Activated CD4-positive, alpha-beta T cell treated with anti-CD3 and anti-CD28 coated beads, Interleukin-2, amount 50 U/mL, for 1 hour (primary cell): ENCODE measurements at places on chromosomes 2 and 18.

DNA sequence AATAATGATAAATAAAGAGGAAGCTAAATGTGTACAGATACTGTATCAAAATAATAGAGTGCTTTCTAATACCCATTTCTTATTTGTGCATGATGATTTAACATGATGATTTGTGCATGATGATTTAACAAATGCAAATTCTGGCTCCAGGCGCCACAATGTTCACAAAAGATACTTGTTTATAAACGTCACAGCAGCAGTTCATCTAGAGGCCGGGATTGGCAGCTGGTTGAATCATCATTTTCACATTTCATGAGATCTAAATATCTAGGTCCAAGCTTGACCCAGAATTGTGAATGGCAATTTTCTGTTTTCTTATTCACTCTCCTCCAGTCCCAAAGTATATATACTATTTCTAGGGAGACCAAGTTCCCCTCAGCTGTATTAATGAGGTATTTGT lies 322.0 kb downstream of the SUCLG1 start:
- DNase-seq = no peak

- no peak for DNase-seq
Measured at GRCh38 chr2:241788572-241788971, 11.9 kb downstream of the GAL3ST2 start.

DNA sequence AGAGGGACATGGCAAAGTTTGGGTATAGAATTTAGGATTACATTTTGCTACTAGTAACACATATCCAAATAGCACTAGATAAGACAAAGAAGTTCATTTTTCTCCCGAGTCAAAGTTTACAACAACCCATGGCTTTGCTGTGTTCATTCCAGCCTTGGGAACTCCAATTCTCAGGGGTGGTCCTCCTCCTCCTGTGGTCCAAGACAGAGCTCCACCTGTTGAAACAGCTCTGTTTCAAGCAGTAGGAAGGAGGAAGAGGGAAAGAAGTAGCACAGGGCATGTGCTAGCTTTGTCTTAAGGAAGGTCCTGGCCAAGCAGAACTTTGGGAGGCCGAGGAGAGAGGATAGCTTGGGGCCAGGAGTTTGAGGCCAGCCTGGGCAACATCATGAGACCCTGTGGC lies 113.8 kb upstream of the SIX2 start:
- DNase-seq = no peak

GRCh38 chr2:79292958-79293315 lies 133.4 kb upstream of the REG3A start:
- DNase-seq = no peak

DNA sequence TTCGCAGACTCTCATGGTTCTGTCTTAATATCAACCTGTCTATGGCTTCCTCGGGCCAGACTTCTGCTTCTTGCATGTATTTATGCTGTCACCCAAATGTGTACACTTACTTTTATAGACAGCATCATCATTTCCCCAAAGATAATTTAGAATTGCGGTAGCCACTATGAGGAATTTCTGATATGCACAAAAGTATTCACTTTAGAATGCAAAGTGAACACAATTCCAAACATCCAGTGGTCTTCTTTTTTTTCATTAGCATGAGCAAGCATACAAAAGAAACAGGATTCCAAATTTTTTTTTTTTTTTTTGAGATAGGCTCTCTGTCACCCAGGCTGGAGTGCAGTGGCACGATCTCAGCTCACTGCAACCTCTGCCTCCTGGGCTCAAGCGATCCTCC lies 21.0 kb upstream of the MCFD2 start:
- DNase-seq = no peak

GRCh38 chr18:25322806-25323205 lies 29.2 kb downstream of the ZNF521 start:
- DNase-seq = no peak

DNA sequence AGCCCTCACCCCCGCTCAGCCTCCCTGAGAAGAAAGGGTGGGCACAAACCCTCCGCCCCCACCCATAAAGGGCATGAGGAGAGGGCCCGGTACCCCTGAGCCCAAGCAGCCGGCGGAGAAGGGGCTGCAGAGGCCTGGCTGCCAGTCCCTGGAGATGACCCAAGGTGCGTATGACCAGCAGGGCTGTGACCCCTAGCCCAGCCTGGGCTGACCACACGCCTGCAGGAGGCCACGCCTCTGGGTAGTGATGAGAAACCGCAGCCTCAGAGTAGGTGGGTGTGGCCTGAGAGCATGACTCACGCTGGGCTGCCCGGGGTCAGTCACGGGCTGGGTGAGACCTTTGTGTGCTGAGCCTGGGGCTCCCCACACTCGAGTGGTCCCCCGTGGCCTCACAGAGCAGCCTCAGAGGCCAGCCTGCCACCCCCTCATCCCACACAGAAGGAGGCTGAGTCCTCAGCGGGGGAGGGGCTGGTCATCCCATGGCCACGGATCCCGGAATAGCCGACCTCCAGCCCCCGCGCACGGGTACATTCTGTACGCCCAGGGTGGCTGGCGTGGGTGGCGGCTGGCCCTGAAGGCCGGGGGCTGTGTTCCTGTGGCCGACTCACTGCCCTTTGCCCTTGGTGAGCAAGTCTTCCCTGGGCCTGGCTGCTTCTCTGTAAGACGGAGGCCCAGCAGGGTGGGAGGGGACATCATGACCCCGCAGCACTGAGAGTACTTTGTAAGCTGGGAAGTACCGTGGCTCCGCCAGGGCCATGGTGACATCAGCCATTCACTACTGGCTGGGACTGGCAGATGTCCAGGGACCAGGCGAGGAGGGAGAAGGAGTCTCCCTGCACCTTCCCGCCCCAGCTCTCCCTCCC lies 110.8 kb upstream of the OTOS start:
- no peak for DNase-seq

DNA sequence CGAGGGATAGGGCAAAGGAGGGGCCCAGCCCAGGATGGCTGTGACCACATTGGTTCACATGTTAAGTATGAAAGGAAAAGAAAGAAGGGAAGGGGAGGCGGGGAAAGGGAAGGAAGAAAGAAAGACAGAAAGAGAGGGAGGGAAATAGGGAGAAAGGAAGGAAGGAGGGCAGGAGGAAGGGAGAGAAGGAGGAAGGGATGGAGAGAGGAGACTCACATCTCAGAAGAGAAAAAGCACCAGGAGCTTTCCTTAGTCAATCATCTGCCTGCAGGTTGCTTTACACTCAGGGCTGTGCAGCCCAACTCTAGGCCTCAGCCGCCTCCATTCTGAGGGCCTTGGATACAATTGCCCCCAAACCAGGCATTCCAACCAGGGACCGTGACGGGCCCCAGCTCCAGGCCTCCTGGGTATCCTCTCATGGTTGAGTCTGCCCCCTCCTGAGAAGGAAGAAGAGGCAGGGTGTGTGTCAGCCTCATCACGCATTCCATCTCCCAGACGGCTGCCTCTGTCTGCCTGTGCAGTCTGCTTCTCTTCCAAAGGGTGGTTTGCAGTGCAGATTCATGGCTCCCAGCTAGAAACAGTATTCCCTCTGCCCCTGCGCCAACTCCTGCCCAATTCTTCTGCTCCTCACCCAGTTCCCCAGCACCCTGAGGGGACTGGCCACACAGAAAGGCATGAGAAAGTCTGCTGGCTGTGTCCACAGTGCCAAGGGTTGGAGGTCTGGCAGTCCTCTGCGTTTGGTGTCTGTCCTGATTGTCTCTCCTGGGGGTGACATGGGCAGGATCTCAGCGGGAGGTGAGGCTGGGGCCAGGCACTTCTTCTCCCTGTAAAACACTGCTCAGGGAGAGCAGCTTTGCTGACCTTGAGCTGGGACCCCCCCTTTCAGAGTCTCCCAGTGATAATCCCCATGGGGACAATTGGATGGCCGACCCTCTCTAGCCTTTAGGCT lies 163.3 kb downstream of the SMAD7 start:
- DNase-seq = no peak

DNA sequence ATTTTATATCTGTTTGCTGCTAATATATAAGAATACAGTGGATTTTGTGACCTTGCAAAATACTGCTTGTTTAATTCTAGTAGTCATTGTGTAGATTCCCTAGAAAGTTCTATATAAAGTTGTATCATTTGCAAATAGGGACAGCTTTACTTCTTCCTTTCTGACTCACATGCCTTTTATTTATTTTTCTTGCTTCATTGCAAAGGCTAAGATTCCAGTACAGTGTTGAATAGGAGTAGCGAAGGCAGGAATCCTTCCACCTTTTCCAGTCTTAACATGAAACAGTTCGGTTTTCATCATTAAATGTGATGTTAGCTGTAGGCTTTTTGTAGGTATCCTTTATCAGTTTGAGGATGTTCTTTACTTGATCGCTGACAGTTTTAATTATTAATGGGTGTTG lies 58.1 kb downstream of the DGKD start:
- no peak for DNase-seq

DNA sequence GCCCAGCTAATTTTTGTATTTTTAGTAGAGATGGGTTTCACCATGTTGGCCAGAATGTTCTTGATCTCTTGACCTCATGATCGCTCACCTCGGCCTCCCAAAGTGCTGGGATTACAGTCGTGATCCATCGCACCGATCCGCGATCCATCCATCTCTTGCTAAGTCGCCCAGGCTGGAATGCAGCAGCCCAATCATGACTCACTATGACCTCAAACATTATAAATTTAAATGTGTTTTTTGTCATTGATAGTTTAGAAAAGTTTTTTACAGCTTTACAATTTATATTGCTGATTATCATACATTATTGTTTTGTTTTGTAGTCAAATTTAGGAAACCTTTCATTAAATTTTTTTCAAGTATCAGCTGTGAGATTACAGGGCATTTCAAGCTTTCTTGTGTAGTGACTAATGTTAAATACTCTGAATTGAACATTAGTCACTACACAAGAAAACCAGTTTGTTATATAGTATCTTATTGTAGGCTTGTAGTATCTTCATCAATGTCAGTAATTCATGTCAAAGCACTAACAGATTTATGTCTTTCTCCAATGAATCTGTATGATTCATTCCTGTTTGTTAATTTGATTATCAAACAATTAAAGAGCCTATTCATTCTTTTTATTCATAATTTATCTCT lies 37.5 kb downstream of the NR4A2 start:
- DNase-seq = no peak

DNA sequence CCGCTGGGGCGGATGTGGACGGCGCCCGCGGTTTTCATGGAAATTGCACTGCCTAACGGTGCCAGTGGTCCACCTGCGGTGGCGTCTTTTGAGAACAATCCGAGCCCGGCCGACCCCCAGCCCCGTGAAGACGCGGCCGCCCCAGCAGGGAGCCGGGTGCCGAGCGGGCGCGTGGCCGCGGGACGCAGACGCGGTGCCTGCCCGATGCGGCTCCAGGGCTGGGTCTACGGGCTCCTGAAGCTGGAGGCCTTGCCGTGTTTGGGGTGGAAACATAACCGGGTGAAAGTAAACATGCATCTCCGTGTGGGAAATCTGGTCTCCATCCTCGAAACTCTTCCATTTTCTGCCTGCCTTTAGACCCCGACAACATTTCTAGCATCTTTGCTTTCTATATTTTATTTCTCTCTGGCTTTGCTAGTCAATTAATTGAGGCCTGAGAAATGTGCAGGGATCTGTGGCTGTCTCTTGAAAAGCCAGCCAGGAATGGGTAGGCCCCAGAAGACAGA lies 572 bp downstream of the INPP4A start:
- DNase-seq = no peak

GRCh38 chr18:58639237-58639636 lies 10.3 kb upstream of the ALPK2 start:
- DNase-seq = no peak

DNA sequence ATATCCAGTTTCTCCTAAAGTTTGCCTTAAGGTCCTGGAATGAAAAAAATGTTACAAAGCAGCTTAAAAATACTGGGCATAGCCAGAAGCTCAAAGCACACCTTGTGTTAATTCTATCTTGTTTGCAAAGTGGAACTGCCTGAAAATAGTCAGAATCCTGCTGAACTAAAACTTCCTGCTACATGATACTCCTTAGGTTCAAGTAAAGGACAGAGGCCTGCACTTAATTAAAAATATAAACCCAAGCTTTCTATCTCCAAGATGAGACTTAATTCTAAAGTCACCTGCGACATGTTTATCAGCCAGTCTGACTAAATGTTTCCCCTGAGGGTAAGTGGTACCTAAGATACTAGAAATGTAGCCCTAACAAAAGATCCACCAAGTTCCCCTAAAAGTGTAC lies 103.4 kb downstream of the CHST9 start:
- DNase-seq = no peak

GRCh38 chr2:152475982-152476381 lies 141.0 kb downstream of the FMNL2 start:
- no peak for DNase-seq

DNA sequence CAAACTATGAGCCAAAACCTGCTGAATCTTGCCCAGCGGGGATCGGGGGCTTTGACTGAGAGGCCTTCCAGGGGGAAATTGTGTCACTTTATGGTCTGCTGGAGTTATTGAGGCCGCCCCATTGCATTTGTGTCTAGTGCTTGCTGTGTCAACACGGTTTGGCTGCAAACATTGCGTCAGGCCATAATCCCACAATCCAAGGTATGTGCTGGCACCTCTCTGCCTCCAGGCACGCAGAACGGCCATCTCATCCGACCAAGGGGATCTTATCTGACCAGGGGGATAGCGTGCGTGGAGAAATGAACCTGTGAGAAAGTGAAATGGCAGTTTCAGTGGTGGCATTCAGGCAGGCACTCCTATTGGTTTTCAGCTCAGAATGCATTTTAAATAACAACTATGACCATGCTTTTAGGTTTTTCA lies 18.1 kb upstream of the LYPD6B start:
- no peak for DNase-seq

DNA sequence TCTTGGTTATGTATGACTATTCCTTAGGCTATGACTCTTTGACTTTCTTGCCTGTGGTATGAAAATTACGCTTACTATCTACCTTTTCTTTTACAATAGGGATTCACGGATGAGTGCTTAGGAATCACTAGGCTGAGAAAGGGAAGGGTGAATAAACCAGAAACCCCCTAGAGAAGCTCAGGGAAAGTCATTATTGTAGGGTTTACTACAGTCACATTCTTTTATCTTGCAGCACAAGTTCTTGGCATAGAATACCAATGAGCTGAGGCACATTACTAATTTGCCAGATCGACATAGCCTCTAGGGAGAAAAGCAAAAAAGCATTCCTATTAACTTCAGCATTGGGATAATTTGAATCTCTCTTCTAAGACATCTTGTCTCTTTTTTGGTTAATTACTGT lies 103.3 kb downstream of the ST6GAL2 start:
- DNase-seq = no peak

- no peak for DNase-seq
Measured at GRCh38 chr2:103361712-103362111, 599.9 kb downstream of the TMEM182 start.
